ENCODE measurements at places on chromosomes 2 and 18.

- no peak for DNase-seq
Measured at GRCh38 chr2:60652832-60653340, 99.4 kb upstream of the BCL11A start.

DNA sequence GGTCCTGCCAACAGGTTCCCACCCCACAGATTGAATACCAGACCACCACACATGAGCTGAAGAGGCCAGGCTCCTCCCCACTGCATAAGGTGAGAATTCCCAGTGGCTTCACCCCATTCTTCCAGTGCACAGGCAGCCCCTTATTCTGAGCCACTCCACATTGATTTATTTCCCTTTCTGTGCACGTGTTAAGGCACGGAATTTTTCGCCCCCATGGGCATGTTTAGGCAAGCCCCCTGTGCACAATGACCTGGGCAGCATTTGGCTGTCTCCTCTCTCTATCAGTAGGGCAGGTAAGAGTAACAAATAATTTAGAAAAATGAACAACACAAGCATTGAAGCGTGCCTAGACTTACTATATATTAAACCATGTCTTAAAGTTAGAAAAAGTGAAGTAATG is 15.2 kb upstream of the CHAC2 start:
- DNase-seq: no peak

DNA sequence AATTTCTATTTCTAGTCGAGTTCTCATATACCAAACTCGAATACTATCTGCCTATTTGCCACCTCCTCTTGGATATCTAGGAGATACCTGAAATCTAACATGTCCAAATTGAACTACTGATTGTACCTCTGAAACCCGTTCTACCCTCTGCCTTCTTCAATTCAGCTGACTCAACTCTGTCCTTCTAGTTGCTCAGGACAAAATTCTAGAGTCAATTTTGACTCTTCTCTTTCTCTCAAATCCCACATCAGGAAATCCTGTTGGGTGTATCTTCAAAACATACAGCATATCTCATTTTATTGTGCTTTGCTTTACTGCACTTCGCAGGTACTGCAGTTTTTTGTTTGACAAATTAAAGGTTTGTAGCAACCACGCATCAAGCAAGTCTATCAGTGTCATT is 137.8 kb downstream of the ZAP70 start:
- no peak for DNase-seq

- DNase-seq: no peak
Measured at GRCh38 chr2:107712857-107713256, 113.8 kb upstream of the RGPD4 start.

DNA sequence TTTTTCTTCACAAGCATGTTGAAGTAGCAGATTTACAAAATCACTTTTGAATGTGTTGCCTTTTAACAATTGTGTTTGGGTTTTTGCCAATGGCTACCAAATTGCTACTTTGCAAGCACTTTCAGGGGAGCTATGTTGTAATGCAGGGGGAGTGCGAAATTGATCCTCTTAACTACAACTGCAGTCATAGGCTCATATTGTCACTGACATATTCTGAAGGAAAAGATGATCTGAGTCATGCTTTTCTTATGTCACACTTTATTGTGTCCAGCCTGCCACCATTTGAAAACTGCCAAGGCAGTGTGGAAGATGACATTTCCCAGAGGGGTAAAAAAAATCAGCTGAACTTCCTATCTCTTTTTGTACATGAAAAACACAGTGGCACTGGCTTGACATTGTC is 74.9 kb downstream of the GPD2 start:
- DNase-seq: no peak

- DNase-seq: no peak
Measured at GRCh38 chr2:98026292-98026691, 30.5 kb upstream of the TMEM131 start.

- no peak for DNase-seq
Measured at GRCh38 chr2:24893934-24894333, 26.1 kb downstream of the ADCY3 start.

- no peak for DNase-seq
Measured at GRCh38 chr18:58303363-58303762, 259.3 kb downstream of the NEDD4L start.

DNA sequence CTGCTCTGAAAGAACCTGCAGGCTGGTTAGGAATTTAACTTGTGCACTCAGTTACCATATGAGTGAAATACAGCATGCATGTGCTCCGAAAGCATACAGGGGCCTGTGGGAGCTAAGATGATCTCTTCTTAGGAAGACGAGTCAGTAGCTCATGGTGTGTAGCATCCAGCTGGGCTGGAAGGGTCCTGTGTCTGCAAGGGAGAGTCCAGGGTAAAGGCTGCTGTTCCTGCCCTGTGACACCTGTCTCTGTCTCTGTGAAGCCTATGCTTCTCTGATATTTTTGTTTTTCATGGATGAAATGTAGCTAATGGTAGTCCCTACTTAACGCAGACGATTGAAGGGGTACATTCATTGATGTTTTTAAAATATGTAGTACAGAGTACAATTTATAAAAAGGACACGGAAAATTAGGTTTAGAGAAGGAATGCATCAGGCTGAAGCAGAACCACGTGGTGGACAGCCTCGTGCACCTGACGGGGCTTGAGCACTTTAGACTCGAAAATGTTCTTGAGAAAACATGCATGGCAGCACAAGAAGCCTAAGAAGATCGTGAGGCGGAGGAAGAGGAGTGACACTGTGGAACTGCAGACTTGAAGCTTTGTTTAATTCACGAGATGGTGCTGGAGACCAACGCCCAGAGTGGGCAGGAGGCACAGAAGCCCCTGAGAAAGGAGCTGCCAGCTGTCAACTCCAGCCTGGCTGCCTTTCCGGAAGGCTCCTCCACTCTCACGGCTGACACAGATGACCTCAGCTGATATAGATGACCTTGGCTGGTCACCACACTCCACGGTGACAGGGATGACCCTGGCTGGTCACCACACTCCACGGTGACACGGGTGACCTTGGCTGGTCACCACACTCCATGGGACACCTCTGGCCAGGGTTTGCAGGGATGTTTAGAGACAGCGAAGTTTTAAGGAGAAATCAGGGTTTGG is 110.6 kb downstream of the TMEM18 start:
- no peak for DNase-seq

DNA sequence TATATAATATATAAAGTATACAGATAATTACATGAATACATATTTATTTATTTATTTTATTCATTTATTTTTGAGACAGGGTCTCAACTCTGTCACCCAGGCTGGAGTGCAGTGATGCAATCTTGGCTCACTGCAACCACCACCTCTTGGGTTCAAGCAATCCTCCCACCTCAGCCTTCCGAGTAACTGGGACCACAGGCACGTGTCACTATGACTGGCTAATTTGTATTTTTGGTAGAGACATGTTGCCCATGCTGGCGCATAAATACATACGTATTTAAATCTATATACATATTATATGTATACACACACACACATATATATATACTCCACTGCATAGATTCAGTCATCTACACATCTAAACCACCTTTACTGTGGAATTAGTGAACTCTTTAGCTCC is 20.6 kb upstream of the NDUFV2 start:
- no peak for DNase-seq

- DNase-seq: no peak
Measured at GRCh38 chr2:190809876-190810525, 70.6 kb upstream of the GLS start.

DNA sequence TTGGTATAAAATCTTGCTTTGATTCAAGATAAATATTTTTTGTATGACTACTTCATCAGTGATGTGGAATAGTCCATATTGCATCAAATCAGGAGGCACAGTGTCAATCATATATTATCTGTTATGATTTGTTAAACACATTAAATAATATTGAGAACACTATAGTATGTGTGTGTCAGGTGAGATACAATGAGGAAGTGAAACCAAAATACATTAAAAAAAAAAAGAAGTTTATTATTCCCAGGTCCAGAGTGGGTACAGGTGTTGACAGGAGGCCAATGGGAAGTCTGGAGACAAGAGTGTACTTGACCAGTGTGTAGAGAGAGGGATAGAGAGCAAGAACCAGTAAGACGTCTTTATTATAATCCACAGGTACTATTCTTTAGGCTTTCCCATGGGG is 292.6 kb downstream of the FSIP2 start:
- no peak for DNase-seq

GRCh38 chr2:28427741-28428415 is 35.2 kb downstream of the FOSL2 start:
- no peak for DNase-seq

DNA sequence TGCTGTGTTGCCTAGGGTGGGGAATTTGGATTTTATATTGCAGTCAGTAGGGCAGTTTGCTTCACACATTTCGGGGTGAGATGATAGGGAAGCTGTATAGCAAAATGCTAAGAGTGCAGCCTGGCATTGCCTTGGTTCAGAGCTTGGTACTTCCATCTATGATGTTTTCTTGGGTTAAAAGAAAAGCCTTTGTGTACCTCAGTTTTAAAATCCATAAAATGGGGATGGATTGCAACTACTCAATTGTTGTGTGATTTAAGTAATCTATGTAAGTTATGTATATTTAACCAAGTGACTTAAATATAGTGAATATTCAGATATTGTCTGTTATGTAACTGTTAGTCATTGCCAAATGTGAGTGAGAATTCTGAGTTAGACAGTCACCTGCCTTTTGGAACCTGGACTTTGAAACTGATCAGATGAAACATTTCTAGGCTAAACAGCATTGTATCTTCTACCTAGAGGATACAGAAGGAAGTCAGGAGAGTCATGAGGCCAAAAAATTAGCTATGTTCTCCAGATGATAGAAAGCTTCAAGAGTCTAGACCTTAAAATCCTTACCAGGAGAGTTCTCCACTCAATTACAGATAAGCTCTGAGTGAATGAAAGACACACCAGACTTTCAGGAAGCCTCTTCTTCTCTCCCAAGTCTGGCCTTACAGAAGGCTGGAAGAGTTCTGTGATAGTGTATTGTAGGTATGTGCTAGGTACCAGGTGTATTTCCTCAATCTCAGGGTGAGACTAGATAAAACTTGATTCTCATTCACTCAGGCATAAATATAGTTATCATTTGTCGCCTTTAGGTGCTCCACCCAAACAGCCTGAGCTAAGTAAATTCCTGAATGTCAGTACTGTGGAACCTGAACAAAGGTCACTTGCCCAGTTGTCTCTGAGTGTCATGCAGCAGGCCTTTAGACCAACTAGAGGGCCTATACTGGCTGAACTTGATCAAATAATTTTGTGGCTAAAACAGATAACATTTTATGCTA is 7.5 kb downstream of the RIOK3 start:
- DNase-seq: no peak
